ENCODE measurements at places on chromosomes 6 and 20.

DNA sequence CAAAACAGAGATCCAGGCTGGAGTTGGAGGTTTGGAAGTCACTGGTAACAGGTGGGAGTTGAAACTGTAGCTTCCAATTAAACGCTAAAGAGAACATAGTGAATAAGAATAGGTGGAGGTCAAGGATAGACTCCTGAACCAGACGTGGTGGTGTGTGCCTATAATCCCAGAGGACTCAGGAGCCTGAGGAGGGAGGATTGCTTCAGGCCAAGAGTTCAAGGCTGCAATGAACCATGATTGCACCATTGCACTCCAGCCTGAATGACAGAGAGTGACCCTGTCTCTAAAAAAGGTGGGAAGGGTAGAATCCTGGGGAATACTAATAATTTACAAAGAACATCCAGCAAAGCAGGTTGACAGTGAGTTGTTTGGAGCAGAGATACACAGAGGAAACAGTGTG lies 13.6 kb downstream of the NRSN1 start:
- no peak for DNase-seq

DNA sequence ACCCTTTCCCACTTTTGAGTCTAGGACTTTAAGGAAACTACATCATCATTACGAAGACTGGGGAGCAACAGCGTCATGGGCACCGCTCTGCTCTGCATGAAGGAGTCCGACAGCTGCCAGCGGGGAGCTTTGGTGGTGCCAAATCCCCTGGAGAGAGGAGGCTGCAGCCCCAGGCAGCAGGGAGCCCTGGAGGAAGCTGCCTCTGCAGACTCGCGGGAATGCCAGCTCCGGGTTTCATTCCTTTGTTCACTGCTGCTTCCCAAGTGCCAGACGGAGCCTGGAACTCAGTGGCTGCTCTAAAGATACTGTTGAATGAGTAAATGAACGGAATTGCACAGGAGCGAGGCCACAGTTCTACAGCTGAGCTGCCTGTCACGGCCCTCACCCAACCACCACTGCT lies 196.5 kb upstream of the THBS2 start:
- peak; percentile 37 for DNase-seq

GRCh38 chr20:51450221-51450712 lies 92.3 kb downstream of the NFATC2 start:
- no peak for DNase-seq

DNA sequence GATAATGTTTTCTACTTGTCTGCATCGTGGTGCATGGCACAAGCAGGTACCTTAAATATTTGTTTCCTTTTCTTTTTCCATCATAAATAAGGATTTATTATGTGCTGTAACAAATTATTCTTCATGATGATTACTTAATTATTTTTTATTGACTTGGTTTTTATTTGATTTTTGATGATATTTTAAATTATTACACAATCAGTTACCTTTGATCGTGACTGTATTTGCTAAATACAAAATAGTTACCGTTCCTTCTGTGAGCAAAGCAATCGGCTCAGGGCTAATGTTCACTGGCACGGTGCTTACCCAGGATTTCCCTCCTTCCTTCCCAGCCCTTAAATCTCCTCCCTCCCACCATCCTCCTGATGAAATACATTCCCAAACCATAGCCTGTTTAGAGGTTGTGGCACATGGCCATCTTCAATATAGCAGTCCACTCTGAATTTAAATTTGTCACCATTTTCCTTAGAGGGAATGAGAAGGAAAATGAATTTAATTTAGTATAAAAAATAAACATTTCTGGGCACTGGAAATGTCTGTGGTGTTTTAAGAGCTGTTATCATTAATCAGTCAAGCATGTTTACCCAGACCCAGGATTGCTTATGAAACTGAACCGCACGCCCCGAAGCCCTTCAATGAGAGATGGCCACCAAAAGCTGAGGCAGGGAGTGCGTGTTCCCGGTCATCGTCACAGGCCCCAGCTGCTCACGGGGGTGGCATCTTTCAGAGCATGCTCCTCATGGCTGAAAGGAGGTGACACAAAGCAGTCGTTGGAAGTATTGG lies 23.0 kb upstream of the EXOC2 start:
- DNase-seq = no peak

- DNase-seq = no peak
Measured at GRCh38 chr6:3806169-3806922, 42.8 kb upstream of the FAM50B start.

GRCh38 chr20:50009521-50010454 lies 27.0 kb downstream of the SNAI1 start:
- DNase-seq = peak; percentile 72

DNA sequence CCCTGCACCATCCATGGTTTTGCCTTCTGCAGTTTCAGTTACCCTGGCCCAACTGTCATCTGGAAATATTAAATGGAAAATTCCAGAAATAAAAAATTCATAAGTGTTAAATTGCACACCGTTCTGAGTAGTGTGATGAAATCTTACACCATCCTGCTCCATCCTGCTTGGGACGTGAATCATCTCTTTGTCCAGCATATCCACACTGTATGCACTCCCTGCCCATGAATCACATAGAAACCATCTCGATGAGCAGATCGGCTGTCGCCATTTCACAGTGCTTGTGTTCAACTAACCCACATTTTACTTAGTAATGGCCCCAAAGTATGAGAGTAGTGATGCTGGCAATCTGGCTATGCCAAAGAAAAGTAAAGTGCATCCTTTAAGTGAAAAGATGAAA lies 105.9 kb upstream of the ID4 start:
- DNase-seq = no peak

DNA sequence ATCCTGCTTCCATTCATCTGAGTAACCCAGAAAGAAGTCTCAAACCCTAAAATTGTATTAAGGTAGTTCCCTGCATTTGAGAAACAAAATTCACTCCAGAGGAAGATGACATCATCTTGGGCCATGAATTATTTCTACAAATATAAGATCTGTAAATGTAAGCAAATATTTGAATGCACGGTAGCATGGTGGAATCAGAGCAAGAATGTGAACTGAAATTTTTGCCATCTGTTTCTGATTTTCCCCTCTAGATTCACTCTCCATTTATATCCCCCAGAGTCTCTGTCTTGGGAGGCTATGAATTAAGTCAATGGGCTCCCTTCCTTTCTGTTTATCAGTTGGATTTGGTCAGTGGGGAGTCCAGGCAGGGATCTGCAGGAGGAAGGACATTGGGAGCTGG lies 5.8 kb upstream of the MAP3K5 start:
- DNase-seq = no peak

GRCh38 chr6:25558155-25558817 lies 93.7 kb upstream of the SCGN start:
- DNase-seq = no peak

DNA sequence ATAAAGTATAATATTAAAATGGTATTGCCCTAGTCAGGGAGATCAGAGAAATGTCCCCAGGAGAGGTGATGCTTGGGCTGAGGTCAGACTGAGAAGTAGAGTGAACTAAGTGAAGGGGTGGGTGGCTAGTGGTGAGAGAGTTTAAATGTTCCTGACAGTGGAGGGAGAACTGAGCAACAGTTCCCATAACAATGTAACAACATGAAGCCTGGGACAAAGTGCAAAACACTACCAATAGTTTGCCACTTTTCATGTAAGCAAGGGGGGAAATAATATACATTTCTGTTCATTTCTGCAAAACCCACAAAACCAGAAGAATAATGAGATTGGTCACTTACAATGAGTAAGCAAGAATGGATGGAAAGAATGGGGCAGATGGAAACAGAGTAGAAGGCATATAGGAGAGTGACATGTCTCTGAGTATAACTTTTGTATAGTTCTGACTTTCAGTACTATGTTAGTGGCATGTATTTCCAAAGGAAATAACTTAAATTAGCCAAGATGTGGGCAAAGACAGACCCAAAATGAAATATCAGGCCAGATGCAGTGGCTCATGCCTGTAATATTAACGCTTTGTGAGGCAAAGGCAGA lies 13.3 kb upstream of the FAXC start:
- no peak for DNase-seq

- no peak for DNase-seq
Measured at GRCh38 chr20:40282541-40282940, 406.5 kb downstream of the MAFB start.

DNA sequence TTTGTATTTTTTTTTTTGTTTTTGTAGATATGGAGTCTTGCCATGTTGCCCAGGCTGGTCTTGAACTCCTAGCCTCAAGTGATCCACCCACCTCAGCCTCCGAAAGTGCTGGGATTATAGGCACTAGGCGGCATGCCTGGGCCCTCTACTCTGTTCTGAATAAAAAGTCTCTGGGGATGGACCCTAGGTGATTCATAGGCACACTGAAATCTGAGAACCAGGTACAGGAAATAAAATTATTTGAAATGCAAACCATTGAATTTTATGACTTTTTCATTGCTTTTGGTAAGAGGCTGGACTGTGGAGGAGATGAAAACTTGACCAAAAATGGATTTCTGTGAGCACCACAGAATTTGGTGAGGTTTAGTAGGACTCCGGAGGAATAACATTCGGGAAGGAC lies 117.5 kb downstream of the PRIM2 start:
- DNase-seq = no peak

DNA sequence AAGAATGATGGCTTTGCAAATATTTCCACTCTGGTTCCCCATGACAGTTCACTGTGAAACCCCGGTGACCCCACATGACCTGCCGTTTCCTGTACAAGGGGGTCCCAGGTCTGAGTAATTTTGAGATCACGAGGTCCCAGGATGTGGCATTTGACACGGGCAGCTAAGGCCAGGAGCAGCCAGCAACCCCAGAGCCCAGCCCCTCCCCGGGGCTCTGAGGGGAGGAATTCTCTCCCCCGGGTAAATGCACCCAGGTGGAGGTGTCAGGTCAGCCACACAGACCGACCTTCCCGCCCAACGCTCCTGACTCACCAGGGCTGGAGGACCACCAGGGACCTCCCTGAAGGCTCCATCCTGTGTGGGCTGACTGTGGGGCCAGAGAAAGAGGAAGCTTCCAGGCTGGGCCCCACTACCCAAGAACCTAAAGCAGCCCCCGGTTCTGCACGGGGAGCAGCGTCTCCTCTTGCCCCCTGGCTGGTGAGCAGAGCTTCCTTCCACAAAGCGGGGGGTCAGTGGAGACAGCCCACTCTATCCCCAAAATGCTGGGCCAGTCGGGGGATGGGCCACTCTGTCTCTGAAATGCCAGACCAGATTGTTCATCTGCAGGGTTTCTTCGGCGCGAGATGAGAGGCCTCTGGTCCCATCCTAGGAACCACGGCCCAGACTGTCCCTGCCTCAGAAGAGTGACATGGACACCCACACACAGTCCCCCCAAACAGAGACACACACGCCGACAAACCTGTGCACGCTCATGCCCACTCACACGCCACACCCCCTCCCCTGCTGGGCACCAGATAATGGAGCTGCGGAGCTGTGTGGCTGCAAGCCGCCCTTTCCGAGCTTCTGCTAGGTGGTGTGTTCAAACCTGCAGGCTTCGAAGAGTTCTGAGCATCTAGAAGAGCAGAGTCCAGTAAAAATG lies 23.4 kb upstream of the SLCO4A1 start:
- no peak for DNase-seq

DNA sequence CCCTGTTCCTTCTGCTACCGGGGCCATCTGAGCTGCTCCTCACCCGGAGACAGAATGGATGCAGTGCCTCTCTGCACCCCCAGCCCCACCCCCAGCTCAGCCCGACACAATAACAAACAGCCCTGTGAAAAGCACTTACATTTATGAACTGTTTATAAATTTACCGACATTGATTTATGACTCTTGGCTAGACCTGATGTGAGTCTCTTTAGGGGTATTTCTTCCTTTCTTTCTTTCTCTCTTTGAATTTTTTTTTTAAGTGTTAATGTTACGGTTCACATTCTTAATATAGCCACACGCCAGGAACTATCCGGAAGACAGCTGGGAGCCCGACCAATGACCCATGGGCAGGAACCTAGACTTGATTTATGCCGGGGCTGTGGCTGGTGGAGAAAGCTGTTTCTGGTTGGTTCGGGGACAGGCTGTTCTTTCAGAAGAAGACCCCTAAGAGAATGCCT lies 266.3 kb downstream of the CDC5L start:
- no peak for DNase-seq

- no peak for DNase-seq
Measured at GRCh38 chr6:149924933-149925252, 2.0 kb upstream of the RAET1G start.

DNA sequence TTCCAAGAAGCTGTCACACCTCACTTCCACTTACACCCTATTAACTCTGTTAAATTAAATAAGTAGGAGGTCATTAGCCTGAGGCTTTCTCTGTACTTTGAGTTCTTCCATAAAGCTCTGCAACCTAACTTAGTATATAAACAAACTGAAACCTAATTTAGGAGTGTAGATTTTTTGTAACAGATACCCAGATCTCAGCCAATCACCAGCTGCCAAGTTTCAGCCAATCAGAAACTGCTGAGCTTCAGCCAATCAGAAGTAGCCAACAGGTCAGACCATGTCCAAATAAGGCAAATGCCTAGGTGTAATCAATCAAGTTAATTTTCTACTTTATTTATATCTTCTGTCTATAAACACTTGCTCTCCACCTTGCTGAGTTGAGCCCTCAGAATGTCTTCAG lies 142.7 kb upstream of the SULF2 start:
- DNase-seq = no peak

DNA sequence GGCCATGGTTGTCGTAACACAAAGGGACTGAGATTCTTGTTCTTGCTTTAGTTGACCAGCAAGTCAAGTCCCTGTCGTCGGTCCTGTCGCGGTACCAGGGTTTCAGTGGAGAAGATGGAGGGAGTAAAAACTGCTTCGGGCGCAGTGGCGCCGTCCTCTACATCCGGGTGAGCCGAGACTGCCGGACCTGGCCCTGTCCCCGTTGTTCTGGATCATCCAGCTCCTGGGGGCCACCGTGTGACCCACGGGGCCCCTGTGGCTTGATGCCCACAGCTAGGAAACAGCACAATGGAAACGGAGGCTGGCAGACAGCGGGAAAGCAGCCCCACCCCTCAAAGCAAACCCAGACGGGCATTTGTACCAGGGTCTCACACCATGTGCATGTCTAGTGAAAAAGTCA lies 15.0 kb downstream of the MTG2 start:
- no peak for DNase-seq

DNA sequence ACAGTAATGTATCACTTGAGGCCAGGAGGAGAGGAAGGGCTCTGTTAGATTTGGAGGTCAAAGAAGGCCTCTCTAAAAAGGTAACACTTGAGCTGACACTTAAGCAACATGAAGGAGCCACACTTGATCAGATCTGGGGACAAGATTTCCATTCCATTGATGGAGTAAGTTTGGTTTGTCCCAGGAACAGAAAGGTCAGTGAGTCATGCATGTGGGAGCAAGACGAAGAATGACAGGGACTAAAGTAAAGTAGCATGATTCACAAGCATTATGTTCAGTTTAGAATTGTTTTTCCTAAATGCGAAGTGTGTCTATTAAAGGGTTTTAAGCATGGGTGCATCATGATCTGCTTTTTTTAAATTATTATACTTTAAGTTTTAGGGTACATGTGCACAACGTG lies 47.4 kb downstream of the COL21A1 start:
- no peak for DNase-seq

DNA sequence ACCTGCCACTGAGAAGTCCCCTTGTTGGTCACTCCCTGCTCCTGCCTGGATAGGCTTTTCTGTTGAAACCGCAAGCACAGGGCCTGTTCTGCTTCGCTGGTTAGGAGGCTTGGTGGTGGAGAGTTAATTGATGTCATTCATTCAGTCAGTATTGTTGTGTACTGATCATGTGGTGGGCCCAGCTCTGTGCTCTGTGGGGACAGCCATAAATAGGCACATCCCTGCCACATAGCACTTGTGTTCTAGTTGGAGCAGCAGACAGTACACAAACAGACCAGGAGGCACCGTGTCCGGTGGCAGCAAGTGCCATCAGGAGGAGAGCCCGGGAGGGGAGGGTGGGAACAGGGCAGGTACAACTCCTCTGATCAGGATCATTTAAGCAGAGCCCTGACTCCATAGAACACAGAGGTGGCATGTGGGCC lies 155.2 kb upstream of the INSM1 start:
- DNase-seq = no peak

- no peak for DNase-seq
Measured at GRCh38 chr6:124090491-124090890, 286.8 kb downstream of the NKAIN2 start.
